ENCODE measurements at places on chromosomes 16 and 17.
A peak's percentile ranks its signal among the peaks of the same experiment; 100 is the strongest.

DNA sequence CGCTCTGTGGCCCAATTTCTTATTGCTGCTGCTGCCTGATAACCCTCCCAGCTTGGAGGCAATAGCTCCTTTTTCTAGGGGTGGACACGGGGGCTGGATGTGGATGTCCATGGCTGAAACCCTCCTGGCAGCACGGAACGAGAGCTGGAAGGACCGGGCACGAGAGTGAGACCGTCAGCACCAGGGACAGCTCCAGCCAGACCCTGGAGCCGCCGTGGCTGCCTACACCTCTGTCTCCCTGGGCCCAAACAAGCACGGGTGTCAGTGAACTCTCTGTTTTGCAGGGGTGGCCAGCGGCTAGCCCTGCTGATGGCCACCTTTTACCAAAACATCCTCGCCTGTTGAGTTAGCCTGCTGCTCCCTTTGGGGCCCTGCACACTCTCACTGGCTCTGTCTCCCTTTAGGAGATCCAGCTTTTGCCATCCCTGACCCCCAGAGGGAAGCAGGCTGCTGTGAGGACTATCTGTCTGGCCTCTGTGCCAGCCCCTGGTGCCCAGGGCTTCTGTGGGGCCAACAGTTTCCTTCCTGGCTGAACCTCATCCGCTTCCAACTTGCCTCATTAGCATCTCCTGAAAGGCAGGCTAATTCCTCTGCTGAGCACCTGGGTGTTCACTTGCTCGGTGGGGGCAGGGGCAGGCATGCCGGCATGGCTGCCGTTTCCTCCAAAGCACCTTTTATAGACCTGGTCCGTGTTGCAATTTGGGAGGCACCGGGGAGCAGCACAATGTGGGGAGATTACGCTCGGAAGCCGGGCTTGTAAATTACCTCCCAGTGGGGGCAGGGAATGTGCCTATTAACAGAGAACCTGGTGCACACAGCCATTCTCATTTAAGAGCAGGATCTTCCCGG lies 118.1 kb downstream of the ENGASE start:
- DNase-seq, result peak; percentile 11

- no peak for DNase-seq
Measured at GRCh38 chr17:13143001-13143400, 125.2 kb upstream of the ELAC2 start.

GRCh38 chr16:445566-445965 lies 20.1 kb downstream of the RAB11FIP3 start:
- no peak for DNase-seq

DNA sequence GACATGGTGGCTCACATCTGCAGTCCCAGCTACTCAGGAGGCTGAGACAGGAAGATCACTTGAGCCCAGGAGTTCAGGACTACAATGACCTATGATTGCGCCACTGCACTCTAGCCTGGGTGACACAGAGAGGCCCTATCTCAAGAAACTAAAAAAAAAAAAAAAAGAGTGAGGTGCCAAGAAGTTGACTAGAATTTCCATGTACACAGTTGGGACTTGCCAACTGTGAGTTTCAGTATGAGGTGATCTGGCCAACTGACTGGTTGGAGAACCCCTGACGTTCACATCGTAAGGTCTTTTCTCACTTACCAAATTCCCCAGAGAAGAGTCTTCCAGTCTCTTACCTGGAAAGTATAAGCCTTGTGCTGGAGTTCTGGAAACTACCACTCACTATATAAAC lies 3.1 kb upstream of the MED11 start:
- no peak for DNase-seq

Data from brain microvascular endothelial cell (primary cell).